ENCODE measurements at places on chromosomes 13 and 19.
A peak's percentile ranks its signal among the peaks of the same experiment; 100 is the strongest.

DNA sequence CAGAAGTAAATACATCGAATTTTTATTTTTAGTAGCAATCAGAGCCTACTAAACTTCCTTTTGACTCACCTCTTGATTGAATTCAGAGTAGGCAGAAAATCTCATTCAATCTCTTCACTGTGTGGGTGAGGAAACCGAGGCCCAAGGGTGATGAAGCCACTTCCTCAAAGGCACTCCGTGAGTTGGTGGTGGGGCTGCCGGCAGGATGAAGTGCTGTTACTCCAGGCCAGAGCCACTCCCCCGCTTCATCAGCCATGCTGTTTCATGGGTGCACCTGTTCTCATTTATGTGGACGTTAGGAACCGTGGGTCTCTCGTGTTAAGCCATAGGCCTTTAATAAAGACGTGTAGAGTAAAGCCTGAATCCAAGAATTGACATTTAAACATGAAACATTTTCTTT, 13.2 kb downstream of the ING1 start:
- peak; percentile 70 for DNase-seq

GRCh38 chr19:11324748-11325389, 14.6 kb downstream of the RAB3D start:
- no peak for DNase-seq

- DNase-seq, result no peak
These were observed 6.2 kb upstream of the SPART start for GRCh38 chr13:36352350-36352749.

- no peak for DNase-seq
These were observed 268.3 kb downstream of the RFC3 start for GRCh38 chr13:34086281-34086680.

GRCh38 chr13:26561651-26562511, 4.4 kb downstream of the WASF3 start:
- no peak for DNase-seq

DNA sequence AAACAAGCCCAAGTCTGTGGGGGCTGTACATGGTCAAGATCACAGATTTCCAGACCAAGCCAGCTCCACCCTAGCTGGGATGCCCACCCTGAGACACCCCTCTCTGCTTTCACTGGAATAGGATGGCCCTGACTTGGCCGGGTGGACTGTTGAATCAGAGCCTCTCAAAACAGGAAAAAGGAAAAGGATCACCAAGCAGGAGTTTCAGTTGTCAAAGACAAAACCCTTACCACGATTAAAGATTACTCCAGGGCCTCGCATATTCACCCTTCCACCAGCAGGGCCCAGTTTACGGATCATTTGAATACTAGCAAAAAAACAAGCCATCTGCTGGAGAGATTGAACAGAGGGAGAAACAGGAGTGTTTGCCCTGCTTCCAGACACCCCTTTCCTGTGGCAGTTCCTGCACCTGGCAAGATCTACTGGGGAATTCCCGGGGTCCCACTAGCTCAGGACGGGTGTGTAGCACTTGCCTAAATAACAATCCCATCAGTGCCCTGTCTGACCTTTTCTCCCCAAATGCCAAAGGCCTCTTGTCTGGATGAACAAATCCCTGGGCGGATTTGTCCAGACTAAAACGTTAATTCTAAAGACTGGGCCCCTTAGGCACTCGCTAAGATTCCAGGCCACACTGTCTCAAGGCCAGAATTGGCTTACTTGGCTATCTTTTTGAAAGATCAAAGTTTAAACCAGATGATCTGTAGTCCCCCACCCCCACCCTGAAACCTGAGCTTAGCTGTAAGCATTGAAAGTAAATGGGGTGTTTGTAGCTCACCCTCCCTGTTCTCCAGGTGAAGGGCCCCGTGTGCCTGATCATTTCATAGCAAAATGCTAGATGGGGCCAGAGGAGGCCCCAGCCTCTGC, 38.4 kb downstream of the ACTN4 start:
- DNase-seq, result no peak

GRCh38 chr19:13130886-13131490, 12.9 kb downstream of the NACC1 start:
- no peak for DNase-seq

GRCh38 chr19:16470911-16471811, 609 bp downstream of the EPS15L1 start:
- DNase-seq, result peak; percentile 38

- no peak for DNase-seq
These were observed 27.5 kb upstream of the SIGLEC11 start for GRCh38 chr19:49988433-49988832.

DNA sequence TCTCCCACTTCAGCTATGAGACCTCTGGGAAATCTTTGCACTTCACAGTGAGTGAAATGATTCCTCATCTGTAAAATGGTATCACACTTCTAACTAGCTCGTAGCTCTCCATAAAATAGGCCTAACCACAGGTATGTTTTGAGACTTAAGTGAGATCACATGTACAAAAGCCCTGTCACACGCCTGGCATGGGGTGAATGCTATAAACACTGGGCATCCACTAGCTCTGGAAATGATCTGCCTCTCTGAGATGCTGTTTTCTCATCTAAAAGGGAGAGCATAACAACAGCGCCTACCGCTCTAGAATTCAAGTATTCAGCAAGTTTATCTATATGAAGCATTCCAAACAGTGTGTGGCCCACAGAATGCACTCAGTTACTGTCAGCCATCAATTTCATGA, 2.2 kb downstream of the AKT2 start:
- no peak for DNase-seq

GRCh38 chr19:35692010-35692409, 12.3 kb upstream of the ZBTB32 start:
- DNase-seq, result no peak

- DNase-seq, result no peak
These were observed 235.5 kb downstream of the PCDH9 start for GRCh38 chr13:66994517-66995202.

DNA sequence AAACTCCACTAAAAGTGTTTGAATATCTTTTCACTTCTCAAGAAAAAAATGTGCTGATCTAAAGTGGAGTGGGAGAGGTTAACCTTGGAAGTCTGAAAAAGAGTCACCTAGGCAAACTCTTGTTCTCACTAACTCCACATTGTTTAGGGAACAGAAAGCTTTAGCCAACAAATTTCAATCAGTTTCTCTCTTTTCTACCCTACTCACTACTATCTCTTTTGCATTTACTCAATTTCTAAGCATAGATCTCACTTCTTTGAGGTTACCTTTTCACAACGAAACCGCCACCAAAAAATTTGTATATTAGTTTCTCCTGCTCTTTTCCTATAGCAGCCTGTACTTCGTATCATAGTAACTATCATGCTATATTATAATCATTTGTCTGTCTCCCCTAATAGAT, 6.3 kb downstream of the NHLRC3 start:
- DNase-seq, result no peak

- no peak for DNase-seq
These were observed 181.9 kb downstream of the PCDH9 start for GRCh38 chr13:67048084-67048820.

DNA sequence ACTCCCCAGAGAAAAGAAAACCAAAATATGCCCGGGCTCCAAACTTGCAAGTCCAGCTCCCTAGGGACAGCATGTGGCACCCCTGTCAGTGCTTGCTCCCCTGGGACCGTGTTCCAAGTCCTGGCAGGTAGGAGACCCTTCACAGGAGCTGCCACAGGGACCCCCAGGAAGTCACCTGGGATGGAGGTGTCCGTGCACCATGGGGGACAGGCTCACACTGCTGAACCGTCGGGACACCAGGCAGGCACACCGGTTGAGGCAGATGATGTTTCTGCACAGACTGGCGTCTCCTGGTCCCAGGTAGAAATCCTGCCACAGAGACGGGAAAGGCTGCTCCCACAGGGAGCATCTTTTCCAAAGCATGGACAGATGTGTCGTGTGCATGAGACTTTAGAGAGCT, 11.7 kb upstream of the PROZ start:
- no peak for DNase-seq

DNA sequence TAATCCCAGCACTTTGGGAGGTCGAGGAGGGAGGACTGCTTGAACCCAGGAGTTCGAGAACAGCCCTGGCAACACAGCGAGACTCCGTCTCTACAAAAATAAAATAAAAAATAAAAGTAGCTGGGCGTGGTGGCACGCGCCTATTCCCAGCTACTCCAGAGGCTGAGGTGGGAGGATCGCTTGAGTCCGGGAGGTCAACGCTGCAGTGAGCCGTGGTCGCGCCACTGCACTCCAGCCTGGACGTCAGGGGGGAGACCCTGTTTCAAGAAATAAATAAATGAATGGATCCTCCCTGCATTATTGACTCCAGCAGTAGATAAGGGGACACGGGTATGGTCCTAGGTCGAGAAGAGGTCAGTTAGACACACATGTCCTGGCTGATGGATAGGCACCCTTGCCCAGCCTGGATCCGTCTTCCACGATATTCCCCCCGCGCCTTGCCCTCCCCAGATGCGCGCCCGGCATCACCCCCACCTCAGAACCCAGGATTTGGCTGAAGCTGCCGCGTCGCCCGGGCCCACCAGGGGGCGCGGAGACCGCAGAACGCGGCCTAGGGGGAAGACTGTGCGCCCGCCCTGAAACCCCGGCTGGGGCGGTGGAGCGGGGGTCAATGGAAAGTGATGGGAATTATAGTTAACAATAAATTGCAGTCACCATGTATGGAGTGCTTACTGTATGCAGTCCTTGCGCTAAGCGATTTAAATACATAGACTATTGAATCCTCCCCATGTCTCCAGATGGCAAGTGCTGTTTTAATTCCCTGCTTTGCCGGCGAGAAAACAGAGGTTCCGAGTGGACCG, 2.1 kb upstream of the HOOK2 start:
- peak; percentile 93 for DNase-seq

- no peak for DNase-seq
These were observed 12.3 kb downstream of the LATS2 start for GRCh38 chr13:21048901-21049698.

- DNase-seq, result no peak
These were observed 749 bp downstream of the GDF15 start for GRCh38 chr19:18386543-18387271.

- DNase-seq, result no peak
These were observed 813 bp upstream of the DMPK start for GRCh38 chr19:45782820-45783785.

GRCh38 chr13:90713441-90714133, 633.9 kb upstream of the MIR17HG start:
- no peak for DNase-seq

DNA sequence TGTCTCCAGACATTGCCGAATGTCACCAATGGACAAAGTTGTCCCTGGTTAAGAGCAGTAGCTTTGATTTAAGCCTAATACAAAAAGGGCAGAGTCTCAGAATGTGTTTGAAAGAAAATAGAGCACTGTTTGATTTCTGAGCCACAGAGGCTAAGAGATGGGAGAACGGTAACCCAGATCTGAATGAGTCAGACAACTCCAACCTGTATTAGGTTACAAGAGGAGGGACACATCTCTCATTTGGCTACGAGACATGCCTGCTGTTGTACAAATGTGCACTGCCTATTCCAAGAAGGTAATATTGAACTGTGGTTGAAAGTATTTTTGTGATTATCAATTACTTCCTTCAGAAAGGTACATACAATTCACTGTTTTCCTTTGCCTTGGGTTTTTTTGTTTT, 4.9 kb upstream of the HSPH1 start:
- DNase-seq, result no peak

DNA sequence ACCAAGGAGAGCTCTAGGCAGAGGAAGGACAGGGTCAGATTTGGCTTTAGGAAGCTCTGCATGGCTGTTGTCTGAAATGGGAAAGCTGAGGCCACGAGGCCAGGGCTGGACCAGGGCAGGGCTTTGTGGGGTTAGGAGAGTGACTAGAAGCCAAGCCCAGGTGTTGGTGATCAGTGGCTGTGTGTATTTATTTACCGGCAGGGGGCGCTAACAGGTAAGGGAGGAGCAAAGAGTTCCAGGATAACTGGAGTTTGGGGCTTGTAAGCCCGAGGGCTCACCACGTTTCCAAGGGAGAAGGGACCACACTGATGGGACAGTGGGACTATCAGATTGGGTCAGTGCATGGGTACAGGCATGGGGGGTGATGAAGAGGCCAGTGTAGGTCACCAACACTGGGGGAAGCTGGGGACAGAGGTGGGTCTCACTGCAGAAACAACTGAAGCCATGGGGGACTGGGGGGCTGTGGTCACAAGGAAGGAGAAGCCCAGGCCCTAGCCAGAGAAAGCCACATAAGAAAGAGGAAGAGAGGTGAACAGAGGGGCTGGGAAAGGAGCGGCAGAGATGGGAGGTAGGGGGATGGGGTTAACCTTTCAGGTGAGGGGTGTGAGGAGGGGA, 3.9 kb downstream of the TMEM147 start:
- DNase-seq, result peak; percentile 63

GRCh38 chr19:33767898-33768413, 28.7 kb upstream of the KCTD15 start:
- DNase-seq, result peak; percentile 33

- DNase-seq, result no peak
These were observed 6.4 kb downstream of the C3 start for GRCh38 chr19:6713773-6714692.

DNA sequence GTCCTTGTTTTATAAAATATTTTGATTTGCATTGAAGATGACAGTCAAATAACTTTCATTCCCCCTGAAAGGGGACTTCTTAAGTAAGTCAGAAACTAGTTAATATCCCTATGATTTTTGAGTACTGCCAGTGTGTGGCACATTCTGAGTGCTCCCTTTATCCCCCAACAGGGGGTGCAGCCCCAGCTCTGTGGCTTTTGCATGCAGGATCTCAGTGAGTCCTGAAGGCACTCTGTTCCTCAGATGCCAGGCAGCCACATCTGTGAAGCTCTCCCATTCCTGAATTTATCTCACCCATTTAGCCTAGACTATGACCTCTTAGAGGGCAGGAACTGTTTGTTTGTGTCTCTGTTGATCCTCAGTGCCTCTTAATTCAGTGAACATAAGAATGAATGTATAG, 123.1 kb downstream of the CDK8 start:
- peak; percentile 4 for DNase-seq

DNA sequence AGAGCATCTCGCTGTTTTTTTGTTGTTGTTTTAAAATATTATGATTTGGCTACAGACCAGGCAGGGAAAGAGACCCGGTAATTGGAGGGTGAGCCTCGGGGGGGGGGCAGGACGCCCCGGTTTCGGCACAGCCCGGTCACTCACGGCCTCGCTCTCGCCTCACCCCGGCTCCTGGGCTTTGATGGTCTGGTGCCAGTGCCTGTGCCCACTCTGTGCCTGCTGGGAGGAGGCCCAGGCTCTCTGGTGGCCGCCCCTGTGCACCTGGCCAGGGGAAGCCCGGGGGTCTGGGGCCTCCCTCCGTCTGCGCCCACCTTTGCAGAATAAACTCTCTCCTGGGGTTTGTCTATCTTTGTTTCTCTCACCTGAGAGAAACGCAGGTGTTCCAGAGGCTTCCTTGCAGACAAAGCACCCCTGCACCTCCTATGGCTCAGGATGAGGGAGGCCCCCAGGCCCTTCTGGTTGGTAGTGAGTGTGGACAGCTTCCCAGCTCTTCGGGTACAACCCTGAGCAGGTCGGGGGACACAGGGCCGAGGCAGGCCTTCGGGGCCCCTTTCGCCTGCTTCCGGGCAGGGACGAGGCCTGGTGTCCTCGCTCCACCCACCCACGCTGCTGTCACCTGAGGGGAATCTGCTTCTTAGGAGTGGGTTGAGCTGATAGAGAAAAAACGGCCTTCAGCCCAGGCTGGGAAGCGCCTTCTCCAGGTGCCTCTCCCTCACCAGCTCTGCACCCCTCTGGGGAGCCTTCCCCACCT, 183.3 kb downstream of the KDM4B start:
- DNase-seq, result no peak

- no peak for DNase-seq
These were observed 202.4 kb downstream of the LMO7 start for GRCh38 chr13:75838366-75839005.

All from stimulated activated naive CD8-positive, alpha-beta T cell treated with anti-CD3 and anti-CD28 coated beads, Interleukin-15, Interleukin-2, amounts not matched to agents 100 U/mL and 50 U/mL, for 24 hours (primary cell).